ENCODE measurements at places on chromosomes 2 and 18.

DNA sequence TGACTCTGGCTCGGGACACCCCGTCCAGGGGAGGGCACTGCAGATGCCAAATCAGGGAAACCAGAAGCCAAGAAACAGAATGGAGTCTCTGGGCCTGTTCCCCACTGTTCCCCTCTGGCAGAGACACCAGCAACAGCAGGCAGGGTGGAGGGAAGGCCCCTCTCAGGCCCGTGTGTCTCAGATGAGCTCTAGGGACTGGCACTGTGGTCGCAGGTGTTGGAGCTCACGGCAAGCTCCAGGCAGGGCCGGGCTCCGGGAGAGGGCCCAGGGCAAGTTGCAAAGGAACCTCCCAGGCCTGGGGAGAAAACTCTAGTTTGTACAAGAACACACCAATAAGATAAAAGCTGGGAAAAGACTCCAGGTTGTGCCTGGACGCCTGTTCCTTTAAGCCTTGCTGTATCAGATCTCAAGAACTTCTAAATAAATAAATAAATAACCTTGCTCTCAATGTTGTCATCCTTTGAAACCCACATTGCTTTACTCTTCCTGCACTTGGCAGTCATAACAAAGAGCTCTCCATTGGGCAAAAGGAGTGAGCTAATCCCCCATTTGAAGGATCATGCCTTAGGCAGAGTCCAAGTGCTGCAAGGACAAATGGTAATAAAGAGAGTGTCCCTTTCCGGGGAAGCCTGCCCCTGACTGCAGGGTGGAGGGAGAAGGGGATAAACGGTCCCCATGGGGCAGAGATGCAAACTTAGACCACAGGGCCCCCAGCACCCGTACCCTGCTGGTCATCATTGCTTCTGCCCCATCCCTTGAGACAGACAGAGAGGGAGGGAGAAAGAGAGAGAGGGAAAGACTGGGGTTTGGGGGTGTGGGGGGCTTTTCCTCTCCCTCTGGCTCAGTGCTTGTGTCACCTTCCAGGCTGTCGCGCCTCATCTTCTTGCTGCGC lies 33.3 kb downstream of the CNGA3 start:
- no peak for DNase-seq

DNA sequence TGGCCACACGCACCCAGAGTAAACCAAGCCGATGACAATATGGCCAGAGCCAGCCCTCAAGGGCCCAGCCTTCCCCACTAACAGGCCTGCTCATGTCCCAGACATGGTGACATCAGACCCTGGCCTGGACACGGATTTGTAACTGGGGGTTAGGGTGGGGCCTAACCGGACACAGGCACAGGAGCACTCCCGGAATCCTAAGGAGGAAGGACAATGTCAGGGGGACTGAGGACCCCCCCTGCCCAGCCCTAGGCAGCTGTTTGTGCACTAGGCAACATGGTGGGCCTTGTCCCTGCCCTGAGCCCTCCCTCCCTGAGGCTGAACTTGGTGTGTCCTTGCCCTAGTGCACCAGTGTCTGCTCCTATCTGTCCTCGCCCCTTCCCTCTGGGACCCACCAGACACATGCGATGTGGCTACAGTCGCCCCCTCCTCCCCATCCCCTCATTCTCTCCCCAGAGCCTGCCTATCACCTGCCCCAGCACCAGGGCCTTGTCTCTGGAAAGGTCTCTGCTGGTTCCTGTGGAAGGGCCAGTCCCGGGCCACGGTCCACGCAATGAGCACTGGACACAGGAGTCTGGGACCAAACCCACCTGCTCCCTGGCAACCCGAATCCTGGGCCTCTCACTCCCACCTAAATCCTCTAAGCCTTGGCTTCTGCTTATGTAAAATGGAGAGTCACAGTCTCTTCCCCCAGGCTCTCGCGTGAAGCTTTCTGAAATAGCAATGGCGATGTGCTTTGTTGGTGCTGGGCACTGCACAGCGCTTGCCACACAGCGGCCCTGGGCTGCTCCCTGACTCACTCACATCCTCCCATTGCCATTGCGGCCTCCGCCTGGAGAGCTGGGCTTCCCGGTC lies 76.5 kb upstream of the RAB6C start:
- no peak for DNase-seq

DNA sequence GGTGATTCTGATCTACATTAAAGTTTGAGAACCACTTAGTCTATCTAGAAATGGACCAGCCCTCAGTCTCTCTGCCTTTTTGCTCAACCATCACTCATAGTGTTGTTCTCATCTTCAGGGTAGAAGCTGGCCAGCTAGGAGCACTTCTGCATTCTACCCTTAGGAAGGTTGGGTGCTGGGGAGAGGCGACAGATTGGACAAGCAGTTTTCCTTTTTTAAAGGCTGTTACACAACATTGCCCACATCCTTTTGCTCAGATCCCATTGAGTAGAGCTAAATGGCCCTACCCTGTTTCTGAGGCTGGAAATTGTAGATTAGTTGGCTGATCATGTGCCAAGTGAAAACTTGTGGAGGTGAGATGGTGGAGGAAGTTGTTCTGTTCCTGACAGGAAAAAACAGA lies 35.6 kb downstream of the OSBPL6 start:
- no peak for DNase-seq

DNA sequence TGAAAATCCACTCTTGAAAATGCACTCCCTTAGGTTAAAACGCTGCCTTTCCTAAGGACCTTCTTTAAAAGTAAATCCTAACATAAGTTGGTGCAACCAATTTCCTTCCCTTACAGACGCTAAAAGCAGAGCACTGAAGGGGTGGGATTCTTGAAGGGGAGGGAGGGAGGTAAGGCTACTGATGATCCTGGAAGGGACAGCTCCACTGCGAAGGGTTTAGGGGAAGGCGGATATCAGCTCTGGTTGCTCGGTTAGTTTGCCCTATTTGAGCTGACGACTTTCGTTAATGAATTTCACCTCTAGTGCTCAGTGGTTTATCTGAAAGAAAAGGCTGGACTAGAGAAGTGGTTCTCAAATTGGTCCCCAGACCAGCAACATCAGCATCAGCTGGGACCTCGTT lies 49.7 kb upstream of the SIGLEC15 start:
- no peak for DNase-seq

- no peak for DNase-seq
Observed at GRCh38 chr2:207724113-207724512, 12.7 kb downstream of the CCNYL1 start.

DNA sequence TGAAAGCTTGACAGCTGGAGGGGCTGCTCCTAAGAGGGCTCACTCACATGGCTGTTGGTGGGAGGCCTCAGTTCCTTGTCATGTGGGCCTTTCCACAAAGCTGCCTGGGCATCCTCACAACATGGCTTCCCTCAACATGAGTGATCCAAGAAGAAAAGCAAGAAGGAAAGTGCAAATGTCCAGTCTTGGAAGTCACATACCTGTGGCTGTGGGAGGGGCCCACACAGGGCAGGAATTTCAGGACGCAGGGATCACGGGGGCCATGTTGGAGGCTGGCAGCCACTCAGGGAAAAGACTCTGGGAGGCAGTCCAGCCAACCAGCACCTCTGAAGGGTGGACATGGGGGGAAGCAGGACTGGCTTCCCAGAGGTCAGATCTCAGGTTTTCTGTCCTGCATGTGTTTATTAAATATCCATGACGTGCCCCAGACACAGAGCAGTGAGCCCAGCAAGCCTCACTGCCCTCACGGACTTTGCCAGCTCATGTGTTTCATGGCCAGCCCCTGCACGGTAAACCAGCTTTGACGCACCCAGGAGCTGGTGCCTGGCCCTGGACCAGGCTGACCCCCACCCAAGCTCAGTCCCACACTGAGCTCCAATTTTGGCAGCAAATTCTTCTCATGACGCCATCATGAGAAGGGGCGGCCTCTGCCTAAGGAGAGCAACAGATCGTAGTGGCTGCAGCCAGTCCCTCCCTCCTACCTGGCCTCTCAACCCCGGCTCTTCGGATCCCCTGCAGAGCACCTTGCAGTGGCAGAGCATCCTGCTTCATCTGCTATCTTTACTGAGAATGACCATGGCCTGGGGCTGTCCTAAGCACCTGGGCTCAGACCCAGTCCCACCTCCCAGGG lies 34.7 kb upstream of the GPR17 start:
- no peak for DNase-seq

GRCh38 chr2:16348821-16349515 lies 316.7 kb downstream of the CYRIA start:
- no peak for DNase-seq

DNA sequence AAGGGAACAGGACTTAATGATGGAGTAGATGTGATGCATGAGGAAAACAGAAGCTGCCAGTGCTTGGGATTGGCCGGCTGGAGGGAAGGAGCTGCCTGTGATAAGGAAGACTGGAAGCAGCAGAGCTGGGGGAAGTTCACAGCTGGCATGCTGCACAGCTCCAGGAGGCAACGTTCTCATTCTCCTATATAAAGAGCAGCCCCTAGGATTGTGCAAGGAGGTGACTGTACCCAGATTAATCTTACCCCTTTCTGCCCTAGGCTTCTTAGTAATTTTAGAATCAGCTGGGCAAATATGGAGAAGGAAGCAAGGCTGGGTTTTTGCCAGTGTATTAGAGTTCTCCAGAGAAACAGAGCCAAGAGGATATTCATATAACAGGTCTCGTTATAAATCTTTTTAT lies 155.8 kb downstream of the ALPK2 start:
- peak; percentile 36 for DNase-seq

DNA sequence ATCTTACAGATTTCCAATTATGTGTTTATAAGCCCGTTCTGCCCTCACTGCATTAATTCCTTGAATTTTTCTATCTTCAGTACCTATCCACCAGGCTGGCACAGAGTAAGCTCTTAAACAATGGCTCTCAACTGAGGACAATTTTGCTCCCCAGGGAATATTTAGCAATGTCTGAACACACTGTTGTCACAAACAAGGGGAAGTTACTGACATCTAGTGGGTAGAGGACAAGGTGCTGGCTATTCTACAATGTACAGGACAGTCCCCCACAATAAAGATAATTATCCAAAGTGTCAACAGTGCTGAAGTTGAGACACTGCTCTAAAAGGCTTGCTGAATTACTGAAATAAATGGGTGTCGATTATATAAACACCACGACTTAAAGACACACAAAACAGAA lies 5.0 kb downstream of the NDUFS1 start:
- peak; percentile 22 for DNase-seq

- no peak for DNase-seq
Observed at GRCh38 chr2:119350311-119350998, 16.2 kb downstream of the C2orf76 start.

DNA sequence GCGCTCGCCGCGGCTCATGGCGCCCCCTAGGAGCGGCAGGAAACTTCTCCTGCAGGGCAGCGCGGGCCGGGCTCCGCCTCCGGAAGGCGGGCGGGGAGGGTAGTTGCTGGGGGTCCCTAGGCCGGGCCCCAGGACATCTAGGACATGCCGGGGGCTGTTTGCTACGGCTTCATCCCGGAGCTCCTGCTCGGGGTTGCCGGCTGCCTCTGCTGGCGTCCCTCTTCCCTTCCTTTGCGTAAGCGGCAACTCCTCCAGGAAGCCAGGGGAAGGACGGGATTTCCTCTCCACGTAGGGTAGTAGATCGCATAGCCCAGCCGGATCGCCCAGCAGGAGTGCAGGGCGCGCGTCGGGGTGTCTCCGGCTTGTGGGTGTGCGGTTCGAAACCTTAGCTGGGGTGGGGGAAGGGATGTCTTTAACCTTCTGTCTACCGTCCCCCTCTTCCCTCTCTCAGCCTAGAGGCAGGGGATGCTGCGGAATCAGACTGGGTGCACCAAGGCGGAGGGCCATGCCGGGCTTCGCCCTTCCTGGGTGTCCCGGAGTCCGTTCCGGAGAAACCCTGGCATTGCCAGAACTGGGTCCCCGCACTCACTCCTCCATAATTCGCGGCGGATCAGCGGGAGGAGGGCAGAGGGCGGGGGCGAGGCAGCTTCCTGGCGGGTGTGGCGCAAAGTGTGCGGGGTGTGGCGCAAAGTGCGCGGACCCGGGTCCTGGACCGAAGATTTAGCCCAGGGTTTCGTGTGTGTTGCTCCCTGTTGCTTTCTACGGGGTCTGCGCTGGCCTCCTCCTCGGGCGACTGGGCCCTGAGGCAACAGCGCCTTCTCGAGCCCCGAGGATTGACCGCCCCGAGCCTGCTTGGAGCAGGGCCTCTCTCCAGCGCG lies 12.2 kb upstream of the SKOR2 start:
- no peak for DNase-seq

- no peak for DNase-seq
Observed at GRCh38 chr2:8496617-8497016, 185.2 kb upstream of the ID2 start.

DNA sequence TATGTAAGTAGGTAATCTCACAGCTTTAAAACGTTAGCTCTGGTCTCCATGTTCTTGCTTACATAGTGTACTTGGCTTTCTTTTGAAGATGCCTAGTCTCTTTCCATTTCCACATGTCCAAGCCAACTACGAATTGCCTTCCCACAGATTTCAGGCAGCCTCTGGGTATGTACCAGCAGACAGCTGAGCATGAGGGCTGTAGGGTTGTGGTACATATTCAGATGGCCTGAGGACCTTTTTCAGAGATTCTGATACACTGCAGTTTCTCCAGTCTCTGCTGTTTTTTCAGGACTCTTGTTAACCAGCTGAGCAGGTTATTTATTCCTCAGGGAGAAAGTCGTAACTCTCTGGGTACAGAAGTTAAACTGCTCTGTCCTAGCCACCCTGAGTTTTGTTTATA lies 3.1 kb upstream of the KCNJ13 start:
- DNase-seq = no peak

DNA sequence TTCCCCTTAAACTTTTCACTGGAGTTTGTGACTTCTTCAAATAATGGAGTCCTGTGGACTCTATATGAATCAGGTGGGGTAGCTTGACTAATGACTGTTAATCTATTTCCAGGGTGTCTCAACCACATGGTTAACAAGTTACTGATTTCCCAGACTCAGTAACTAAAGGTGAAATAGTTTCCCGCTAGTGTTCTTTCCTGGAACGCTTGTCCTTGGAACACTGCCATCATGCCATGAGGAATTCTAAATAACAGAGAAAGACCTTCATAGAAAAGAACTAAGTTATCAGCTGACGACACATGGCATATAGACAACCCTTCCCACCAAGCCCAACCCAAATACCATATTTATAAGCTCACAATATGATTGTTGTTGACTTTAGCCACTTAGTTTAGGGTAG lies 1027.9 kb upstream of the FAM98A start:
- no peak for DNase-seq

DNA sequence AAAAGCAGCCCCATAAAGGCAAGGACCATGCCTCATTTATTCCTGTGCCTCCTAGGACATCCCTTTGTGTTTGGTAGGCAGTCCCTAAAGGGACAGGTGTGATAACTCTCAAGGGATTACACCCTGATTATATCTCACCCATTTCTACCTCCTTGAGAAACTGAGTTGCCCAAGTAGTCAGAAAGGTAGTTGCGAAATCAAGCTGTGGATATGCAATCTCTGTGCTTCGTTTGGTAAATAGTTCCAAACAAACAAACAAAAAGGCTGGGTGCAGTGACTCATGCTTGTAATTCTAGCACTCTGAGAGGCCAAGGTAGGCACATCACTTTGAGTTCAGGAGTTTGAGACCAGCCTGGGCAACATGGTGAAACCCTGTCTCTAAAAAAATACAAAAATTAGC lies 100.2 kb upstream of the ARL5A start:
- DNase-seq = no peak
